ENCODE measurements at places on chromosomes 12 and 14. TPM values are rescaled to one million over a fixed set of nuclear protein-coding genes. Genes with fewer than 3 reads are reported as not detected.

The TAS2R46 gene
- 2.8 TPM for total RNA-seq

The A2ML1 gene
- total RNA-seq: not detected

DNA sequence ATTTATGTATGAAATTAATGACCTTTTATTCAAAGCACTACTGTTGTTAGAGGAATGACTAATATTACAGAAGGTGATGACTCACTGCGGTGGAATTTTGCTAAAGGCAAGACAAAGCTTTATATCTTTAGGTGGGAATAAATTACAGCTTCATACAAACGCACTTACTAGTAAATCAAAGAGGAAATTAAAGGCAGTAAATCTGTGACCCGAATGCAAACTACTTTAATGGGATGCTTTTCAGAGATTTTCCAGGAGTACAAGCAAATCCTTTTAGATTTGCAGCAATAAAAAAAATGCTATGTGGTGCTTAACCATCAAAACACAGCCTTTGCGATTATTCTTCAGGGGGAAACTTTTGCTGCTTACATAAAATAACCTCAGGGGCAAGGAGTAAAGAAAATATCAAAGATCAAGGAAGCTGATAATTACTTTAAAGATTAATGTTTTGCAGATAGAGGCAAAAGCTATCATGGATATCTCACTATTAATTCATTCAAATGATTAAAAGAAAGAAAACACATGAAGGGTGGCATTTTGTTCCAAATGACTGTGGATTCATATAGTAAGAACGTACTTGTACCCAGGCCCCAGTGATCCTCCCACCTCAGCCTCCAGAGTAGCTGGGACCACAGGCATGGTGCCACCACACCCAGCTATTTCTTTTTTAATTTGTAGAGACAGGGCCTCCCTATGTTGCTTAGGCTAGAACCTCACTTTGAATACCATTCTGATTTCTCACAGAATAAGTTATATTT lies 98.9 kb downstream of the DENND5B start:
- DNase-seq: no peak

- DNase-seq: no peak
These were observed 90.2 kb upstream of the FERMT2 start for GRCh38 chr14:53041067-53041466.

DNA sequence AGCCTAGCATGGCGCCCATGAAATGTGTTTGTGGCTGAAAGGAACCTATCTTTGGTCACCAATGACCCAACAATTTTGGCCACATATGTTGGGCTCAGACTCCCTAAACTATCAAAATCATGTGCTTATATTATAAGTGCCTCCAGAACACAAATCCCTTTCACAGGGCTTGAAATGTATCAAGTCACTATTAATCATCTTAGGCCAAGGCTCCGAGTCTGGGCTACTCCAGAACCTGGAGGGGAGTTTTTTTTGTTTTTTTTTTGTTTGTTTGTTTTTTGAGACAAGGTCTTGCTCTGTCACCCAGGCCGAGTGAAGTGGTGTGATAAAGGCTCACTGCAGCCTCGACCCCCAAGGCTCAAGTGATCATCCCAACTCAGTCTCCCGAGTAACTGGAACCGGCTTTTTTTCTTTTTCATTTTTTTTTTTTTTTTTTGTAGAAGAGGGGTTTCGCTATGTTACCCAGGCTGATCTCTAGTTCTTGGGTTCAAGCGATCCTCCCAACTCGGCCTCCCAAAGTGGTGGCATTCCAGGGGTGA lies 989 bp upstream of the DRAM1 start:
- no peak for DNase-seq

DNA sequence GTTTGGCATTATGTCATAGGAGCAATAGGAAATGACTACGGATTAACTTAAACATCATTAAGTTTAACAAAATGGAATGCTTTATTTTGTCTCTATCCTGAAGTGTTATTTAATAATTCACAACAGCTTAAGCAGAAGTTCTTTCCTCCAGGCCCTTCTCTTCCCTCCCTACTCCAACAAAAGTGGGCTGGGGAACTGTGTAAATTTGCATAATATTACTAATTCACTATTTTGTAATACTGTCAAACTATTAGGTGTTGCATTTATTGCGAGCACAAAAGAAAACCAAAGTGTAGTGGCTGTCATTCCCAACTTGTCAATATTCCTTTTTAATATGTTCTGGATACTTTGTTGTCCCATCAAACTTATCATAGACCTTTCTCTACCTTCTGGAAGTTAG lies 69.8 kb downstream of the ATG14 start:
- no peak for DNase-seq

DNA sequence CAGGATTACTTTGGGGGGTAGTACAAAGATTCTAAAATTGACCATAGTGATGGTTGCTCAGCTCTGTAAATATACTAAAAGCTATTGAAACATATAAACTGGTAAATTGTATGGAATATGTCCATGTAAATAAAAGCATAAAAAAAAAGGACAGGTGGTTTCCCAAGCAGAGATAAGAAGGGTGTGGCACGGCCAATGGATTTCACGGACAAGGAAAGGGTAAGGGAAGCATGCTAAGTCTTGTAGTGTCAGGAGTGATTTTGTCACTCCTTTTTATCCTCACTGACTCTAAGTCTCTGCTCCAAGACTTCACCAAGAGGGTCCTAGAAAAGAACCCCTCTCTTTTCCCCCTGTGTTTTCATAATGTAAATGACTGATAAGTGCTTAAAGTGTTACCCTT lies 229.2 kb downstream of the SPTSSA start:
- no peak for DNase-seq

DNA sequence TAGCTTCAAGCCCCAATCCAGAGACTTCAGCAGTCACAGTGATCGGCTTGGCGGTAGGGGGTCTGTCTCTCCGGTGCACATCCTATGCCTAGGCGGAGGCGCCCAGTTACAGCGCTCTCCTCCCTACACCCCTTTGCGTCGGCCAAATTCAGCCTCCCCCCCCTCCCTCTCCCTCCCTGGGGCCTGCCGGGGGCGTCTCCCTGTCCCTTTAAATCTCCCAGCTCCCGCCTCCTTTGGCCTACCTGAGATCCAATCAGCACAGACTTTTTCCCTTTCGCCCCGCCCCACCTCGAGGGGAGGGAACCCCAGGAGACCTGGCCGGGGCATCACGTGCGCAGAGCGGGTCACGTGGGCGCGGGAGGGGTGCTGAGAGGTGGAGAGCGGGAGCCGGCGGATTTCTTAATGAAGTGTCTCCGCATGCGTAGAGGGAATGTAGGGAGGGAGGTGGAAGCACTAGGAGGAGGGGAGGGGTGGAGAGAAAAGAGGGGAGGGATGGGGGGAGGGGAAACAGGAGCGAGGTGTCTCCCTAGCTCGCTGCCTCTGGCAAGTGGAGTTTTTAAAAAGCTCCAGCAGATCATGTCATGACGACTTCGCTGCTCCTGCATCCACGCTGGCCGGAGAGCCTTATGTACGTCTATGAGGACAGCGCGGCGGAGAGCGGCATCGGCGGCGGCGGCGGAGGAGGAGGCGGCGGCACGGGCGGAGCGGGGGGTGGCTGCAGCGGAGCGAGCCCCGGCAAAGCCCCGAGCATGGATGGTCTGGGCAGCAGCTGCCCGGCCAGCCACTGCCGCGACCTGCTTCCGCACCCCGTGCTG lies at the start of gene HOXC13:
Gene HOXC13 (plus strand): TSS at position 506 of the 815 bp plus-strand sequence. CDS start 76 bp downstream, at position 582.
- DNase-seq: no peak

The TTC6 gene
- total RNA-seq: not detected

GRCh38 chr14:58281969-58282368 lies 16.4 kb upstream of the ARID4A start:
- no peak for DNase-seq

- no peak for DNase-seq
These were observed 14.4 kb upstream of the SDR39U1 start for GRCh38 chr14:24456980-24457379.

GRCh38 chr14:29900609-29901350 lies 26.9 kb downstream of the PRKD1 start:
- no peak for DNase-seq

GRCh38 chr14:30114051-30114450 lies 186.4 kb upstream of the PRKD1 start:
- no peak for DNase-seq

The SLC7A7 gene
- not detected for total RNA-seq

GRCh38 chr12:84842406-84843013 lies 70.1 kb downstream of the SLC6A15 start:
- peak; percentile 4 for DNase-seq

DNA sequence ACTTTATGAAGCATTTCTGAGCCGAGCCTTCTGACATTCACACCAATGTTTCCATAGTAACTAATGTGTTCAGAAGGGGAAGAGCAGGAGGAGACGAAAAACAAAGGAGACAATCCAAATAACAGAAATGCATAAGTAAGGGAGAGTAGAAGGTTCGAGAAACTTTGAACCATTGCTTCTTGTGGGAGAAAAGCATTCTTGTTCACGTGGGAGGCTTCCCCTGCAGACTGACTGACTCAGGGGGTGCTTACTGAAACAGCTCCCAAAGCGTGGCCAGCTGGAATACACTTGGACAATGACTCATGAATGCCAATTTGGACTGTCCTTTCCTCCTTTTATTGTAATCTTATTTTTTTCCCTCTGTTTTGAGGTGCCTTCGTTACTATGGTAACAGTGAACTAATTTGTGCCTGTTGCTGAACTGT lies 73.9 kb downstream of the NEDD1 start:
- no peak for DNase-seq

- DNase-seq: no peak
These were observed 48.4 kb downstream of the BICD1 start for GRCh38 chr12:32155041-32155440.

DNA sequence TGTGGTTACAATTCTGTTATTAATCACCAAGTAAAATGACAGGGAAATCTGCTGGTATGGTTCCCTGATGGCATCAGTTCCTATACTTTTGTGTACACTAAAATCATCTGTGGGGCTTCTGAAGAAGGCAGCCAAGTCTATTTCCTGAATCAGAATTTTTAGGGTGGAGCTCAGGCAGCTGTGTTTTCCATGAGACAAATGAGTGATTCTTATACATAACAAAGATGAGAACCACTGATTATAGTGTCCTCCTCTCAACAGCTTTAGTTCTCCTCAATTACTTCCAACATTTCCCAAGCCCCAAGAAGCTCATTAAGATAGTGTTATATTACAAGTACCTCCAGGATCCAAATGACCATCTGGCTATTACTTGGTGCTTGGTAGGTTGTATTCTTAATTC lies 64.5 kb upstream of the USP44 start:
- no peak for DNase-seq

GRCh38 chr12:42902001-42902400 lies 312.5 kb upstream of the PRICKLE1 start:
- DNase-seq: no peak
